ENCODE measurements at places on chromosomes 7 and 10.
A peak's percentile ranks its signal among the peaks of the same experiment; 100 is the strongest.

DNA sequence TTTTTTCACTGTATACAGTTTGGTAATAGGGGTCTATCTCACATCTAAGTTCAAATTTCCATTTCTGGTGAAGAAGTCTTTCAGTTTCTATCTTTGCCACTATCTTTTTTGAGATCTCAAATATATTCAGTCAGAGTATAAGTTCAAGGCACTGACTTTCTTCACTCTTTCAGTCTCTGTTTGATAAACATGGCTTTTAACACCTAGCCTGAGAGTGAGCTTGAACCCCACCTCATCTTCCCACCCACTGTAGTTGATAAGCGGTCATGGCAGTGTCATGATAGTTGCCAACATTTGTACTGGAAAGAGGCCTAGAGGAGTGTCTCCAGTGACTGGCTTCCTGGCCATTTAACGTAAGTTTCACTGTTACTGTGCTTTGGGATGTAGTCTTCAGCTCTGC, 41.2 kb upstream of the AGR3 start:
- no peak for DNase-seq

- no peak for DNase-seq
Measured at GRCh38 chr10:47022311-47023131, 111.3 kb downstream of the PTPN20 start.

GRCh38 chr7:17339139-17339538, 40.7 kb downstream of the AHR start:
- no peak for DNase-seq

GRCh38 chr7:102223184-102223583, 63.5 kb upstream of the SH2B2 start:
- DNase-seq: no peak

GRCh38 chr10:133258818-133259601, 17.7 kb downstream of the ADAM8 start:
- peak; percentile 91 for DNase-seq

GRCh38 chr10:132094581-132095234, 29.0 kb downstream of the JAKMIP3 start:
- no peak for DNase-seq

GRCh38 chr10:69969977-69970376, 82.7 kb upstream of the MACROH2A2 start:
- DNase-seq: no peak

GRCh38 chr10:5892007-5892406, 2.0 kb downstream of the FBH1 start:
- DNase-seq: no peak

DNA sequence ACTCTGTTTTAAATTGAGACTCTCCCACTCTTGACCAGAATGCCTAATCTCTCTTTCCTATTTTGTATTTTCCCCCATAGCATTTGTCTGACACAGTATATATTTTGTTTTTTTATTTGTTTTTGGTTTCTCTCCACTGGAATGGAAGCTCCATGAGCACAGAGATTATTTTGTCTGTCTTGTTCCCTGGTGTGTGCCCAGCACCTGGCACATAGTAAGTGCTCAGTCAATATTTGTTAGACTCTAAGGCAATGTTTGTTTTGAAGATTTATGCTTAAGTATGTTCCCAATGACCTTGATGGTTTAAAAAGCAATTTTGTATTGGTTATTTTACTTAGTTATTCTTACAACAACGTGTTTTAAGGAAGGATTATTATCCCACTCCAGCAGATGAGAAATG, 201.8 kb downstream of the DYNC1I1 start:
- no peak for DNase-seq

DNA sequence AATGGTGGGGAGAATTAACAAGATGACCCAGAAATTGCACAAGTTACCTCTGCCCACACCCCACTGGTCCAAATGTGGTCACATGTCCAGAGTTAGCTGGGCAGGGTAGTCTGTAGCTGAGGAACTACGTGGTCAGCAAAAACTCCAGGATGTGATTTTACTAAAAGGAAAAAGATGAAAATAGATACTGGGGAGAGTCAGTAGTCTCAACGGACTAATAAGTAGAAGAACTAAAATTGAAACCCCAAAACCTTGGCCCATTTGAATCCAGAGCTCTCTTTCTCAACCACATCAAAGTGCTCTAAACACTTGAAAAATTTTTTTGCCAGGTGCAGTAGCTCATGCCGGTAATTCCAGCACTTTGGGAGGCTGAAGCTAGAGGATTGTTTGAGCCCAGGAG, 146.3 kb downstream of the SKIDA1 start:
- DNase-seq: no peak

DNA sequence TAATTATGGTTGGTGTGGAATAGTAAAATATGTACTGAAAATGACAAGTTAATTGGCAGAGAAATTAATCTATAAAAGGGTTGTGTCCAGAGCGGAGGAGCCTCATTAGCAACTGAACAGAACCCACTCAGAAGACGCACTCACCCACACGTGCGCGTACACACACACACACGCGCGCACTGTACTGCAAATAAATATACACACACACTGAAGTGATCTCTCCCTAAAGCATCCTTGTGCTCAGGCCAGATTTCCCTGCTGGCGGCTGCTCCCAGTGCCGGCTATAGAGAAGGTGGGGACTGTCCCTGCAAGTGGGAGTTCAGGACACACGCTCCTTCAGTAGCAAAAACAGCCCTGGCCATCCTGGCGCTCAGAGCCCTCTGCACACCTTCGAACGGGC, 85.2 kb downstream of the CHST15 start:
- no peak for DNase-seq

GRCh38 chr10:44914891-44915290, 3.8 kb downstream of the TMEM72 start:
- no peak for DNase-seq

DNA sequence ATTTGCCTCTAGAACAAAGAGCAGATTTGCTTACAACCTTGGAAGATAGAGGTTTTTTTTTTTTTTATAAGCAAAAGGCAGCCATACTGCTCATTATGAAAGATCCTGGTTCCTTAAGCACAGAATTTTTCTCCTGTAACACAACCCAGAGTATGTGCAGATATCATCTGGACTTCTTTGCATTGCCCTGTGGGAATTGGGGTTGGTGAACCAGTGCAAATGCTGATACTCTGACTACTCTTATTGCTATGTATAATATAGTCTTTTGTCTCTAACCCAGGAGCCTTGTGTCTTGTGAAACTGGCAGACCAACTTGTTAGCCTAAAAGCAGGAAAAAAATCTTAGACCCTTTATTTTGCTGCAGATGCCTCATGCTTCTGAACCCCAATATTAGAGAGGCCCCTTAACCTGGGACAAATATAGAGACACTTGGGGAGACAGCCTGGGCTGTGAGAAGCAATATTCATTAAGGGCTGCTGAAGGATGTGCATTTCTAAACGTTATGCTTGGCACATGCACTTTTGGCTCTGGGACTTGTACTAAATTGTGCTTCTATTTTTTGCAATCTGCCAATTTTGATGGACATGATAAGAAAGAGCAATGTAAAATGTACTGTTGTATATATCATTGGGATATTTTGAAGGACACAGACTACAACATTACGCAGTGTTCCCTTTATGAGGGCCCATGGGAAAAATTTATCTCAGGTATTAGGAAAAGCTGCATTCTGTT, 78.9 kb downstream of the ANLN start:
- DNase-seq: peak; percentile 49

DNA sequence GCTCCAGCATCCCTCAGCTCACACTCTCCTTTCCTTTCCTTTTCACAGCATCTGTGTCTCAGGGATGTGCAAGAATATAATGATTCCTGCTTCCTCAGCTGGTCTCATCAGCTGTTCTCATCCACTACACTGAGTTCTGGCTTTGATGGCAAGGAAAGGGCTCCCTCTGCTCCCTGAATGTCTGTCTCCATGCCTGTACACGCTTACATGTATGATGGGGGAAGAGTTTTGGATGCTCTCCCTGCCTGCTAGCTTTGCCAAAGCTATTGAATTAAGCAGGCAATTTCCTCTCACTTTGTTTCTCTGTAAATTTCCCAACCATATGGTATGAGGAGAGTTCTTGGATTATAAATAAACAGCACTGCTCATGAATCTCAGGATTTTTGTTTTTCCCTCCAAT, 254.5 kb downstream of the SORCS3 start:
- DNase-seq: no peak
